ENCODE measurements at places on chromosomes 6 and 20.

GRCh38 chr20:42775866-42776265 lies 413.8 kb downstream of the PTPRT start:
- no peak for DNase-seq

DNA sequence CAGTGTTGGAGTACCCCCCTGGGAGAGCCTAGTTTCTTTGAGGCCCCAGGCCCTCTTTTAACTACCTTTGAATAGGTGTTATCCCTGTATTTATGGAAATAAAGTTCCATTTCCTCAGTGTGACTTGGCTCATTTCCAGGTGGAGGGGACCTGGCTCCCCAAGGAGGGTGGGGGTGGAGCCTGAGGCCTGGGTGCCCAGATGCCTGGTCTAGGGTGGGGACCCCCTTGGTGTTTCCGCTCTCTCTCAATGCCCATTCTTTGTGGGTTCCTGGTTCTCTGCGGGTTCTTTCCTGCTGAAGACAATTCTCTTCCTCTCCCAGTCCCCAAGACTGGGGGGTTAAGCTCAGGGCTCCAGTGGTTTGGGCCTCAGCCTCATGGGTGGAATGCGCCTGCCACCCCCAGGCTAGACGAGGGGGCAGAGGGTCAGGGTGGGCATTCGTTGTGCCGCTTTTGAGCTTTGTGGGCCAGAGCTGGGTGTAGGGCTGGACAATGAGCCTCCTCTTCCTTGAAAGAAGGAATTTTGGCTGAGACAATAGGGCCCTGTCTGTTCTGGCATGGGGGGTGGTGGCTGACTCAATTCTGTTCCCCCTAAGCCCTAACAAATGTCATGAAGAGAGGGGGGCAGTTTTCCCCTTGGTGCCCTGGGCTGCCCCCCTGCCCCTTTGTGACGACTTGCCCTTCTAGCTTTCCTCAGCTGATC lies 686 bp upstream of the EGFL8 start:
- DNase-seq = no peak

- no peak for DNase-seq
These were observed 416.5 kb downstream of the BCKDHB start for GRCh38 chr6:80523010-80523409.

DNA sequence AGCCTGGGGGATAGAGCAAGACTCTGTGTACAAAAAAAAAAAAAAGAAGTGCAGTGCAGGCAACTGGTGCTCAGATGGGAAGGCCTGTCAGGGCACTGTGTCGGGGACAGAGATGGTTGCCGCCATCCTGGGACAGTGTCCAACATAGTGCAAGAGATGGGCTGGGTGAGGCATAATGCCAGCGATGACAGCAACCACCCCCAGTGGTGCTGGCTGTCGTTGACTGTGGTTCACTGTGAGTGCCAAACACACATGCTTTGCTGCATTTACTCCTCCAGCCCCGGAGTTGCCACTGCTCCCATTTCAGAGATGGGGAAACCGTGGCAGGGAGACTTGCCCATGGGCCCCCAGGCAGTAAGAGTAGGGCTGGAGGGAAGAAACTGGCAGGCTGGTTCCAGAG lies 5.2 kb upstream of the C20orf203 start:
- no peak for DNase-seq

DNA sequence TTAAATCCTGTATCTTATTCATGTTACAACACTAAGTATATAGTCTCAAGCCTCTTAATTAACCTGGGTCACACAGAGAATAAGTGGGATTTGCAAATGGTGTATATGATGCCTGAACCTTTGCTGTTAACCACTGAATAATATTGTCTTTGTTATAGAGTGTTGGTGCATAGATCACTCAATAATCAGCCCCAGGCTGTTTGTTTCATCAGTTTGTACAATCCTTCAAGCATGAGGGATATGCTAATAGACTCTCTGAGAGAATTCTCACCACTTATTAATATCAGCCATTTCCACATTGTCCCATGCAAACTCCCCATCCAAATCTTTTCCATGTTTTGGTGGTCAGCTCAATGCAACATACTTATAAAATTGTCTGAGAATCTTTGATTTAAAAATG lies 21.7 kb downstream of the OR2B6 start:
- no peak for DNase-seq

DNA sequence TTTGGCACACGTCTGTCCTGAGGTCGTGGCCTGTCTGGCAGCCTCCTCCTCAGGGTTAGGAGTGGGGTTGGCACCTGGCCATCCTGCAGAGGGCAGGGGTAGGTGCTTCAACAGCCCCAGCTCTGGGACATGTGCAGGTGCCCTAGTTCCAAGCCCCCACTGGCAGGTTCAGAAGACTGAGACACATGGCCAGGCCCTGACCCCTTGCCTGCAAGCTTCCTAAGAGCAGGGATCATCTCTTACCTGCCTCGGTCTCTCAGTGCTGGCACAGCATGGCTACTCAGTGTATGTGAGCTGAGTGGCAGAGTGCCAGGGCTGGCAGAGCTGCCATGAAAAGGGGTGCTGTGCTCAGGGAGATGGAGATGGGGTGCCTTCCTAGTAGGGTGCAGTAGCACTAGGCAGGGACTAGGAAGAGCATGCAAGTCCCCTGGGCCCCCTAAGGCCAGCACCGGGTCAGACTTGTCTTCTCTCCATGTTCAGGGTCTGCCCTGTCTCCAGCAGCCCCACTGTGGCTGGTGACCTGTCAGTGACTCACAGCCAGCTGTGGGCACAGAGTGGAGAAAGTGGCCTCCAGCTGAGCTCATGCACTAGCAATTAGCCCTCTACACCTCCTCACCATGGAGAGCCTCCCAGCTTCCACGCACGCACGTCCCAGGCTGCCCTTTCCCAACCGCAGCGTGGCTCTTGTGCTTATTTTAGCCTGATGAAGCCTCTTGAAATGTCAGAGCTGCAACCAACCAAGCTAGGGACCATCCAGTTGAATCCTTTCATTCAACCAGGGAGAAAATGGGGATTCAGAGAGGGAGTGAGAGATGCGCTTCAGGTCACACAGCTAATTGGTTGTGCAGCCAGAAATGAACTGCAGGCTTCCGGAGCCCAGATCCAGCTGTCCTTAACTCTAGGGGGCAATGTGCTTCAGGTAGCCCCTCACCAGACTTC lies 116.6 kb downstream of the MRPL14 start:
- DNase-seq = no peak

DNA sequence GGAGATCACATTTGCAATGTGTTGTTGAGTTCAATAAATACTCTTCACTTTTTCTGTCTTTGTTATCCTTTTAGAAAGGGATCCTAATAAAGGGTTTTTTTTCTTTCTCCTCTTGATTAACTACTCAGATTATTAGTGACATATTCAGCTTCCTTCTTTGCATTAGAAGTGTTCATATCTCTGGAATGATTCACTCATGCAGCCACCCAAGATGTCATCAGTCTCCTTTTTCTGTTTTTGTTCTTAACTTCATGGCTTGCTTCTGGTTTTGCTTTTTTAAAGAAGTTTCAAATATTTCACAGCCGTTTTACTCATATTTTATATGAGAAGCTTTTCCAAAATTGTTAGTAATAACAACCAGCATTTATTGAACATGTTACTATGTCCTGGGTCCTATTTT lies 187.6 kb downstream of the TMEM242 start:
- no peak for DNase-seq

GRCh38 chr20:45611054-45611453 lies 18.5 kb upstream of the WFDC10A start:
- no peak for DNase-seq

DNA sequence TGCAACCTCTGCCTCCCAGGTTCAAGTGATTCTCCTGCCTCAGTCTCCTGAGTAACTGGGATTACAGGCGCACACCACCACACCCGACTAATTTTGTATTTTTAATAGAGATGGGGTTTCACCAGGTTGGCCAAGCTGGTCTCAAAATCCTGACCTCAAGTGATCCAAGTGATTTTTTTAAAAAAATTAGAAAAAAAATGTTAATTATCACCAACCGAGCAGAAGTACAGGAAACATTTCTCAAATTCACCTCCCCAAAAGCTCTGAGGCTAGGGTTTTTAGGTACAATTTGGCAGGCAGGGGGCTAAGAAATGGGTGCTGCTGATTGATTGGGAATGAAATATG lies 14.9 kb upstream of the SLC22A16 start:
- no peak for DNase-seq

GRCh38 chr6:109165392-109165974 lies 70.2 kb downstream of the CEP57L1 start:
- no peak for DNase-seq

- DNase-seq = no peak
These were observed 216.3 kb downstream of the ADGRG6 start for GRCh38 chr6:142518126-142518525.

GRCh38 chr20:17391127-17391771 lies 139.9 kb downstream of the BFSP1 start:
- DNase-seq = no peak

DNA sequence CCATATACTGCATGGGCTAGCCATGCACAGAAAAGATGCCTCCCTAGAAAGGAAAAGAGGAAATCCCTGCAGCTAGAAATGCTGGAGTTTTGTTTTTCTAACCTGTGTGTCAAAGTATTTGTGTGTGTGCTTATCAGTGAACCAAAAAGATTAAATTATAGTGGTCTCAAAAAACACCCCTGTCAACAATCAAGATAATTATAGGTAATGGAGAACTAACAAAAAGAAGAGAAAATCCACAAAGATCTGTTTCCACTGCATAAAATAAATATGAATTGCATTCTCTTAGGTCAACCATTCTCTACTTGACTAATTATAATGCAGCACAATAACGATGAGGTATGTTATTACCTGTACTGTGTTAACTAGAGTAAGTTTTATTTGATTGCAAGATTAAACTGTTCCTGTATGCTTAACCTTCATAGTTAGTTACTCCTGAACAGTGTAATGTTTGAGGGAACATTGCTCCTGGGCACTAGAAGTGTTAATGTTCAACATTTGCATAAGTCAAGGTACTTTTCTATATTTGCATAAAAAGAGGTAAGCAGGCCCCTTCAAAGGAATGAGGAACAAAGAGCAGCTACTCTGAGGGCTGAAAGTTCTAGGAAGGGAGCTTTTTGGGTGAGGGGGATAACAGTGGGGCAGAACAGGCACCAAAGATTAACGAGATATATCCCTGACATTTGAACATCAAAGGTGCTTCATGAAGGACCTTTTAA lies 212.1 kb downstream of the BTBD9 start:
- DNase-seq = no peak

- no peak for DNase-seq
These were observed 122.6 kb upstream of the NXT1 start for GRCh38 chr20:23227976-23228375.

DNA sequence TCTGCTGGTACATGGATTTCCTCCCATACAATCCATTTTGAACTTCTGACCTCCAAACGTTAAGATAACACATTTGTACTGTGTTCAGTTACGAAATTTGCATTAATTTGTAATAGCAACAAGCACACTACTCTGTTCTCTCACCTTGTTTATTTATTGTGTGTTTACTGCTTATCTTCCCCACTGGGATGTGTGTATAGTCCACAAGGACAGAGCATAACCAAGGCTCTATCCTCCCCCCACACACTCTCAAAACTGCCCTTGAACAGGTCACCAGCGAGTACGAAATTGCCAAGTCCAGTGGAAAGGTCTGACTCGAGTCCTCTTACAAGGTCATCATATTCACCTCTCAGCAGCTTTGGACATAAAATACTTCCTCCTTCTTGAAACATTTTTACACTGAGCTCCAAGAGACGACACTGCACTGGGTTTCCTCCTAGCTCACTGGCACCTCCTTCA lies 18.6 kb downstream of the ADTRP start:
- no peak for DNase-seq

DNA sequence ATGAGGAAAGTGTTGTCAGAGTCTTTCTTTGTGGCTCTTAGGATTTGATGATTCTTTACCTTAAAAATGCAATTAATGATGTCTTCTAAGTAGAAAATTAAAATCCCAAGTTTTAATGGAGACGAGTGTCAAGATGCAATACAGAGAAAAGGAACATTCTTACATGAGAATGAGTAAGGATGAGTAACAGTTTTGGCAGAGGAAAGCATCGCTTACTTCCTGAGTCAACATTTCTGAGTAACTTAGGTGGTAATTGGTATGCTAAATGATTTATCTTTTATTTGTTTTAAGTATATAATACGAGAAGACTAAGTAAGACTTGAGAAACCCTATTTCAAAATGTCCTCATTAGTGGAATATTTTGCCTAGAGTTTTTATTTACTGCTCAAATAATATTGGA lies 101.3 kb downstream of the RTN4IP1 start:
- no peak for DNase-seq

DNA sequence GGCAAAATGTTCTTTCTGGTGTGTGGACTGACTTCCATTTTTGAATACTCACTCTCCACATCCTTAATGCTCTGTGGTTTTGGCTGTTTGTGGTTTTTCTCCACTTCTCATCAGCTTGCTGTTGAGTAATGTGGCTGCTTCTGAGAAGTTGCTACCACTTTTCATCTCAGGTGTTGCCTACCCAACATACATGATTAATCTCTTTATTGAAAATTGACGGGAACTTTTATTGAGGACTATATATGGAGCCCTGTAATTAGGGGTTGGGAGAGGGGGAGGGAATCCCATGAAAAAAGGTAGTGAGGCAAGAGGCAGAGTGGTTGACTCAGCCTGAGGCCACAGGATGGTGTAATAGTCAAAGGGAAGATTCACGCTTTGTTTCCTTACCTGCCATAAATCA lies 17.6 kb downstream of the IL22RA2 start:
- no peak for DNase-seq
